Activated naive CD4-positive, alpha-beta T cell treated with anti-CD3 and anti-CD28 coated beads, Interleukin-2, amount 10 ng/mL, durations not matched to agents 7 days and 5 days (primary cell): ENCODE measurements at places on chromosomes 16 and 17.

DNA sequence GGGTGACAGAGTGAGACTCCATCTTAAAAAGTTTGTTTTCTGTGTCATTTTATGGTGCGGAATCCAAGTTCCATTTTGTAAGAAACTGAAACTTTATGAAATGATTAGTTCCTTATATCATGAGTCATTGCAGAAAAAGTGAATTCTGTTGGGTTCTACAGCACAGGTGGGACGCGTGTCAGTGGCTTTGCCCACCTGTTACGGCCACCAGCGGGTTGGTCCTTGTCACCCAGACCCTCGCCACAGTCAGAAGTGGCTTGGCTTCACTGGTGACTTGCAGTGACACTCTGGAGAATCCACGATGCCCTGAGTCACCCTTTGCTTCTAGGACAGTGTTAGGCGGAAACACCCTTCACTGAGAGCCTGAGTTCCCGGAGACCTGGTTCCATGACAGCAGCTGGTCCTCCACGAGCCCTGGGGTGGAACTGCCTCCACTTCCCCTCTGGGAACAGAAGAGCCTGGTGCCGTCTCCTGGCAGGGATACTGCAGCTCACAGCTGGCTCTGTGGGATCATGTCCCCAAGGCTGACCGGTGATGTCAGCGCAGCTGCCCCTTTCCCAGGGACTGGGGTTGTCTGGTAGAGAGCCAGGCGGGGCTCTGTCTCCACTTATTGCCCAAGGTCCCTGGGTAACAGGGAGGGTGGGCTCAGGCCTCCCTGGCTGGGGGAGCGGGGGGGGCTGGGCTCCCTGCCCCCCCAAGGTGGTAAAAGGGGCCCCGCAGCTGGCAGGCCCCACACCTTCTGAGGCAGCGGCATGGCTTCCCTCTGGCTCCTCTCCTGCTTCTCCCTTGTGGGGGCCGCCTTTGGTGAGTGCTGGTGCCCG lies at the start of gene CTRB1:
Gene CTRB1 (plus strand): TSS at position 733 of the 821 bp plus-strand sequence. CDS start 20 bp downstream, at position 753.
- peaks cover 1% of the 10 kb centered on the region for H3K27me3 ChIP-seq
- H3K27ac ChIP-seq, result peak within 1 kb of the TSS; percentile 93
- DNase-seq, result no peak
- peaks cover 14% of the 10 kb centered on the region for H3K4me1 ChIP-seq
- peak within 1 kb of the TSS; percentile 72 for H3K4me3 ChIP-seq

- H3K36me3 ChIP-seq, result no peaks in the 10 kb centered on the region
- no peak overlapping the region for H3K4me3 ChIP-seq
- peaks cover 73% of the 10 kb centered on the region for H3K4me1 ChIP-seq
- peaks cover 7% of the 10 kb centered on the region for H3K27me3 ChIP-seq
- no peak overlapping the region for H3K27ac ChIP-seq
These were observed 6.0 kb upstream of the TBX21 start for GRCh38 chr17:47726796-47727703.

GRCh38 chr17:50263331-50264262 lies 10.7 kb upstream of the TMEM92 start:
- no peaks in the 10 kb centered on the region for H3K36me3 ChIP-seq
- H3K27me3 ChIP-seq, result peaks cover 65% of the 10 kb centered on the region
- DNase-seq, result peak; percentile 14

DNA sequence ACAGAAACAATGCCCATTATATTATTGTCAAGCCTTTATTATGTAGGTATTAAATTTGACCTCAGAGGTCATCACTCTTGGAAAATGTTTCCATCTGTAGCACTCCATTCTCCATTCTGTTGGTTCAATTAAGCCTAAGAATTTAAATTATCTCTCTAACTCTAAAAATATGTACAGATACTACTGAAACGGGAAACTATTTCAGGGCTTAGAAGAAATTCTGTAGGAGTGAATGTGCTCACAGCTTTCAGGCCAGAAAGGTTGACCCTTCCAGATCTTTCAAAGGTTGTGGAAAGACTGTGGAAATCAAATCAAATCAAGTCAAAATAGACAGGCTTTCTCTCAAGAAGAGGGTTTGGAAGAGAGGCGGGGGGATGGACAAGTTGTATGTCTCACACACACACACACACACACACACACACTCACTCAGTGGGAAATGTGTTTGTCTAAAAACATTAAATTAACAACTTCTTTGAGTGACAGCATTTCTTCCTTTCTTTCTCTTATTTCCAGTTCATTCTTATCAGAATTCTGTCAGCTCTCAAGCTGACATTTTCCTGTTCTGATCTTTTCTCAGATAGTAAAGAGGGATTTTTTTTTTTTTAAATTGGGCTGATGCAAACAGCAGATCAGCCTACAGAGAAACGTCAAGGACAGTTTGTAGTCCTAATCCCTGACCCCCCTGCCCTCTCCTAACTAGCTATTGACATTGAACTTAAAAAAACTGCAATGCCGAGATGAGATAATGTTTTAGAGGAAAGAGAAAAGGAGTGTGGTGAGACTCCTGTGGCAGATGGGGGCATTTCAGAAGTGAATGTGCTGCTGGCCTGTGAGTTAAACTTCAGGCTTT lies 139.0 kb upstream of the ZFHX3 start:
- no peak overlapping the region for H3K27ac ChIP-seq
- no peaks in the 10 kb centered on the region for H3K36me3 ChIP-seq
- no peak overlapping the region for H3K4me3 ChIP-seq
- no peak for DNase-seq
- H3K27me3 ChIP-seq, result peaks cover 2% of the 10 kb centered on the region

DNA sequence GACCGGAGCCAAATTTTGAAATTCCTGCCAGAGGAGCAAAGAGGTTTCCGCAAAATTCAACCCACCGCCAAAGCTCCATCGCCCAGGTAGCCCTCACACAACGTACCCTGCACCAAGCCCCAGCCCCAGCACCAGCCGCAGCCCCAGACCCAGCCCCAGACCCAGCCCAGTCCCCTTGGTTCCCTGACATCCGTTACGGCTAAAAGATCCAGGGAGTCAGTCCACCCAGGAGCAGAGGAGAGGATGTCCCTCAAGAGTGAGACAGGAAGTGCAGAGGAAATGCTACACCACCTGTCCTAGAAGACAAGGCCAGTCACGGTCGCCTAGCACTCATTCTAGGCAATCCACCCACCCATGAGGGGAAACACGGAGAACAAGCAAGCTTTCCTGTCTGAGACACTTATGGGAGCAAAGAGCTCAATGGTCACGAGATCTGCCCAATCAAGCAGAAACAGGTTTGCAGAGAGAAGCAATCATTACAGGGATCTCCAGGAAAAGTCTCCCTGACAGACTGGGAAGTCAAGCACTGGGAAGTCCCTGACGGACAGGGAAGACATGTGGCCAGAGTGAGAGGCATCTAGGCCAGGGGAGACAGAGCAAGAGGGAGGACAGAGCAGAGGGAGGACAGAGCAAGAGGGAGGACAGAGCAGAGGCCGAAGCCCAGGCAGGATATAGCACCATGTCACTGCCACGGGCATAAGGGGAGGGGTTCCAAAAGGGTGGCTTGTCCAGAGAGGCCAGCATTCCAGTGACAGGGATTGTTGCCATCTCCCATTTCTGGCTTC lies 15.0 kb upstream of the KCNJ18 start:
- no peaks in the 10 kb centered on the region for H3K36me3 ChIP-seq
- H3K27ac ChIP-seq, result no peak overlapping the region
- H3K4me1 ChIP-seq, result no peaks in the 10 kb centered on the region
- no peaks in the 10 kb centered on the region for H3K27me3 ChIP-seq
- DNase-seq, result no peak
- no peak overlapping the region for H3K4me3 ChIP-seq

GRCh38 chr17:13003454-13003851 lies 14.4 kb downstream of the ELAC2 start:
- no peaks in the 10 kb centered on the region for H3K4me1 ChIP-seq
- no peak for DNase-seq

DNA sequence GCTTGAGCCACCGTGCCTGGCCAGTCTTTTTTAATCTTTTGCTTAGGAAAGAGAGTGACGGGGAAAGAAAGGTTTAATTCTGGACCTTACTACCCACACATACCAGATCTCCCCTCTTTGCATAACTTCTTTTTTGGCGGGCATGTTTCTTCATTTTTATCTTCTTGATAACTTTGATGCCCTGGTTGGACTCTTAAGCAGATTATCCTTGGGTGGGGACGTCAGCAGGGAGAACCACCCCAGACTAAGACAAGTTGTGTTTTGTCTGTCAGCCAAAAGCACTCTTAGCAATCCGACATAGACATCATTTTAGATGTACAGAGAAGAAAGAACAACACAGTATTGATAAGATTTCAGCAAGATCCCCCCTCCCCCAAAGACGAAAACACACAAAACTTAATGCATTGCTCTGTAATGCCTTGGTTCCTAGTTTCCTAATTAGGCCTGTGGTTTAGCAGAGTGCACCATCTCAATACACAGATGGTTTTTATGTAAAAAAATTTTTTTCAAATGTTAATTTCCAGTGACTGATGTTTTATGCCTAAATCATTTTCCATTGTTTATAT lies 99.9 kb downstream of the MSI2 start:
- no peak overlapping the region for H3K27ac ChIP-seq
- H3K27me3 ChIP-seq, result no peaks in the 10 kb centered on the region
- H3K4me3 ChIP-seq, result no peak overlapping the region
- peaks cover 15% of the 10 kb centered on the region for H3K36me3 ChIP-seq
- H3K4me1 ChIP-seq, result peaks cover 51% of the 10 kb centered on the region

DNA sequence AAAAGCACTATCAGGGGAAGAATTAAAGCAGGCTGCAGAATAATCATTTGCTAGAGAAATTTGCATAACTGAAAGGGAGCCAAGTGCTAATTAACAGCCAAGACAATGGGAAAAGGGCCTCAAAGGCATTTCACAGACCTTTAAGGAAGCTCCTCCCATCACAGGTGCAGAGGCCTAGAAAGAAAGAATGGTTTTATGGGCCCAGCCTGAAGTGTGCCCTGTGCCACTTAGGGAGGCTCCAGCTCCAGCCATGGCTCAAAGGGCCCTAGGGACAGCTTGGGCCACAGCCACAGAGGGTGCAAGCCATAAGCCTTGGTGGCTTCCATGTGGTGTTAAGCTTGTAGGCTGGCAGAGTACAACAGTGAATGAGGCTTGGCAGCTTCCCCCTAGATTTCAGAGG lies 50.1 kb downstream of the RNF112 start:
- DNase-seq, result no peak
- H3K27ac ChIP-seq, result no peak overlapping the region
- H3K4me3 ChIP-seq, result no peak overlapping the region
- peaks cover 30% of the 10 kb centered on the region for H3K4me1 ChIP-seq
- no peaks in the 10 kb centered on the region for H3K36me3 ChIP-seq

- H3K36me3 ChIP-seq, result peaks cover 28% of the 10 kb centered on the region
- H3K4me1 ChIP-seq, result no peaks in the 10 kb centered on the region
- no peak overlapping the region for H3K4me3 ChIP-seq
These were observed 56.1 kb downstream of the BANP start for GRCh38 chr16:88007321-88007731.

DNA sequence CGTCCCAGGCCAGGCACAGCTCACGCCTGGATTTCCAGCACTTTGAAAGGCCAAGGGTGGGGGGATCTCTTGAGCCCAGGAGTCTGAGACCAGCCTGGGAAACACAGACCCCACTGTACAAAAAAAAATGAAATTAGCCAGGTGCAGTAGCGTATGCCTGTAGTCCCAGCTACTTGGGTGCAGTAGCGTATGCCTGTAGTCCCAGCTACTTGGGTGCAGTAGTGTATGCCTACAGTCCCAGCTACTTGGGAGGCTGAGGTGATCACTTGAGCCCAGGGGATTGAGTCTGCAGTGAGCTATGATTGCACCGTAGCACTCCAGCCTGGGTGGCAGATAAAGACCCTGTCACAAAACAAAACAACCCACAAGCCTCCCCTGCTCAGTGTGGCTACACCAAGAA lies 27.0 kb upstream of the SLC25A19 start:
- no peak for DNase-seq
- no peak overlapping the region for H3K27ac ChIP-seq
- peaks cover 17% of the 10 kb centered on the region for H3K36me3 ChIP-seq
- no peak overlapping the region for H3K4me3 ChIP-seq

- no peaks in the 10 kb centered on the region for H3K4me1 ChIP-seq
- no peak overlapping the region for H3K27ac ChIP-seq
- no peak overlapping the region for H3K4me3 ChIP-seq
These were observed 48.7 kb downstream of the CDH8 start for GRCh38 chr16:61987474-61988012.

DNA sequence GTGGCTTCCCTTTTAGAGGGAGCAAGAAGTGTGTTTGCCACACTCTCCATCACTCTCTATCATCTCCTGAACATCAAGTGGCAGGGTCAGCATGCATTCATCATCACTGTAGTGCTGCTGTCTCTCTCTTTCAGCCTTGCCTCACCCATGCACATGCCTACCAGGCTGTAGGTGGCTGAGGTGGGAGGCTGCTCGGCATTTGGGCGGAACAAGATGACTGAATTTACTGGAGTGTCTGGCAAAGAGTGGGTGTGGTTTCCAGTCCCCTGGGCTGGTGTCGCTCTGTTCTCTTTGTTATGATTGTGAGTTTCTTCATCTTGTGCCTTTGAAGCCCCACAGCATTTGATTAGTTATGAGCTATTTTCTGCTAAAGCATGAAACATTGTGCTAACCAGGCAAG lies 541.9 kb upstream of the EEF2KMT start:
- H3K36me3 ChIP-seq, result no peaks in the 10 kb centered on the region
- no peak for DNase-seq
- no peaks in the 10 kb centered on the region for H3K27me3 ChIP-seq
